ENCODE measurements at places on chromosomes 2 and 18.

- no peak for DNase-seq
Observed at GRCh38 chr2:238586931-238587775, 160.4 kb downstream of the ASB1 start.

DNA sequence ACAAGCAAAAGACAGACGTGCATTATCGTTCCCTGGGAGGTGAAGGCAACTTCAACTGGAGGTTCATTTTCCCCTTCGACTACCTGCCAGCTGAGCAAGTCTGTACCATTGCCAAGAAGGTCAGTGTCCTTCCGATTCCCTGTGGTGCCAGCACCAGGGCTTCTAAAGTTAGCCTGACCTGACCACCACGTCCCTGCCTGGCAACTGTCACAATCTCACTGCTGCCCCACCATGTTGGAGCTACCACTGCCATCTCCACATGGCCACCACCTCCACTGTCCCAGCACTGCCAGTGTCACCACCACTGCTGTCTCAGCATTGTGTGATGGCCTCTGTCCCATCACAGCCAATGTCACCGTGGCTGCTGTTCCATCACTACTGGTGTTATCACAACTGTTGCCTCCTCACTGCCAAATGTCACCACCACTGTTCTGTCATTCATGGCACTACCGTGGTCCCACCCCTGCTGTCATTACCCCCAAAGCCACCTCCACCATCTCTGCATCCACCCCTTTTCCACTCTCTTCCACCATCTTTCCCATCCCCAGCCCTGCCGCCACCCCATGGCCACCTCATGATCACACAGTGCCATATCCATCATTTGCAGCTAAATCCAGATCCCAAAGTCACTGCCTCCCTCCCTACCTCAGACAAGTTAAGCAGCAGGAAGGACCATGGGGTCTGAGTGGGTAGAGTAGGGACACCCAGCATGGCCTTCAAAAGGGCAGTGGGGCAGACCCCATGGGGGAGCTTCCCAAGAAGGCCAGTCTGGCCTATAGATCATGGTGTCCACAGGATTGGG is 216.5 kb downstream of the DYSF start:
- DNase-seq, result peak; percentile 6

DNA sequence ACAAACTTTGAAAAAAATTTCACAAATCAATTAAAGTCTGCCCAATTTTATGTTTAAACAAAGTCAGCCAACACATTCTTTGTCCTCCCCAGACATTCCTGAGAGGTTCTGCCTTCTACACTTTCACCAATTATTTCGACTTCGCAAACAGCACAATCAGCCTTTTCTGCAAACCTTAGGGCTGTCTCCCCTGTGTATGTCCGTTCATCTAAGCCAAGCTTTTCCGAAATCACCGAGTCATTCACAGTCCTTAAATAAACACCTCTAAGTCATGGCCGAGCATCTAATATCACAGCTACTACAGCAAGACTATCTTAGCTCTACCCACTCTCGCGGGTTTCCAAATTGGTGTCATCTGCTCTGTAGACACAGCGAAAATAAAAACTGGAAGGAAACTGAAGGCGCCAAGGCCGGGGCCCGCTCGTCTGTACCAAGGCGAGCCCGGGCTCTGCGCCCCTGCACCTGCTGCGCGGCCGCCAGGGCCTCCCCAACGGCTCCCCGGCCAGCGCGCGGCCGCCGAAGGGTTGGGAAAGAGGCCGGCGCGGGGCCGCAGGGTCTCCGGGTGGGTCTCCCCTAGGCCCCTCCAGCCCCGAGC is 730 bp downstream of the ODC1 start:
- DNase-seq, result no peak

DNA sequence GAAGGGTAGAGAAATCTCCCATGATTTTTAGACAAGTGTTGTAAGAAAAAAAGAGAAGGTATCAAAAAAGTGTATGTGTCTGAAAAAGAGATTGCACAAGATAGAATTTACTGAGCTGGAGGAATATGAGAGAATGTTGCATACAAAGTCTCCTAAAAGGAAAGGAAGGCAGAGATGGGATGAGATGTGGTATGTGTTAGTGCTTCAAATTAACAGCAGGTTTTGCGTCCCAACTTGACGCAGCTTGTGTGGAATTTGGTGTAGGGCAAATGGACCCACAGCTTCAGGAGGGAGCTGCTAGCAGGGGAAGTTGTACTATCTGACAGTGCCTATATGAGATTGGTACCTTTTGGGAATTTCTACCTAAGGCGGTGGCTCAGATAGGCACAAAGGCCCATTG is 9.0 kb upstream of the RASGRP3 start:
- DNase-seq, result no peak

DNA sequence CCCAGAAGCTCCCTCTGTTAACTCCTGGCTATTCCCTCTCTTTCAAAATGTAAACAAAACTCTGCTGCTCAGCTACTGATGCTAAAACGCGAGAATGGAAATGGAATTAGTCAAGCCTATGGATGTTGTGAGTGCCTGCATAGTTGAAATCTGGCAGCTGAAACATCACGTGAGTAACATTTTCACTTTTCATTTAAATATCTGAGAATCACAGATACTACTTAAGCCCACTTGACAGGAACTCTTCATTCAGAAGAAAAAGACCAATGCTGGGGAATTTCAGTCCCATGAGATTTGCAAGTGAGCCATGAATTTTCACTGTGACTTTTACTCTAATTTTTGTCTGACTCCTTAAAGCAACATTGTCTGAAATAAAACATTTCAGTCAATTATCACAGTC is 215.3 kb upstream of the SESTD1 start:
- no peak for DNase-seq
